AG08396 (cell line): ENCODE measurements at places on chromosomes 6 and 20.

GRCh38 chr6:126033696-126034095 lies 47.4 kb downstream of the TRMT11 start:
- peak; percentile 62 for DNase-seq

DNA sequence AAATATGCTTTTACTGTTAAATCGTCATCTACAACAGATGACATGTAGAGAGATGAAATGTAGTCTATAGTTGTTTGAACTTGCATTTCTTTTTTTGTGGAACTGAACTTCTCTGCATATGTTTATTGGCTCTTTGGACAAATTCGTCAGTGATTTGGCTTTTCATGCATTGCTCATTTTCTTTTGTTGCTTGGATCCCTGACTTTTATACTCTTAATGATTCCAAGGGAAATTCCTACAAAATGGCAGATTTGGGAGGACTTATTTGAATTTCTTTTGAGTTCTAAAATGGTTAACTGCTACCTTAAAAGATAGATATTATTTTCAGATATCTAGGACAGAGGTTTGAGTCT lies 65.4 kb downstream of the UTRN start:
- DNase-seq = no peak

DNA sequence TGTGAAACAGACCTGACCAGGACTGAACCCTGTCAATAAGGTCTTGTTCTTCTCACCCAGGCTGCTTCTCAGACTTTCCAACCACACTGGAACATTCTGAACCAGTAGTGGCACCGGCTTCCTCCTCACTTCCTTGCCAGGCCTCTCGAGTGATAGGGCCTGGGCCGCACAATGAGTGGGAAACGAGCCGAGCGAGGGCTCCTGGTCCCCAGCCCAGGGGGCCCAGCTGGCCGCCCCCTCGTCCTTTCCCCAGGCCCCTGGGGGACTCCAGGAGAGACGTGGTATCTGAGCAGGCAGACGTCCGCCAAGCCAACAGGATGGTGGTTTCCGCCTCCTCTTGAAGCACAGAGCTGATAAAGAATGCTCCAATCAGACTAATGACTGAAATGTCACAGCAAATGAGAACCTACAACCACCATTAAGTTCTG lies 117.9 kb downstream of the GMDS start:
- DNase-seq = no peak

DNA sequence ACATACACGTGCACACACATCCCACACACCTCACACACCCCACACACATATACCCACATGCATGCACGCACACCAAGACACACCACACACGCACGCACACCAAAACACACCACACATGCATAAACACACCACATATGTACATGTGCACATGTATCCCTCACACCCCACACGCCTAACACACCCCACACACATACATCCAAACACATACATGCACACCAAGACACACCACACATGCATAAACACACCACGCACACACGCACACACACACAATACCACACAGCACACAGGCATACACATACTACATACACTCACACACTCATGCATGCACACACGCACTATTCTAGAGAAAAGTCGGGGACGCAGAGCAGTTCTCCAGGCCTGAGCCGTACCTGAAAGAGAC lies 671.5 kb downstream of the PRKN start:
- no peak for DNase-seq

DNA sequence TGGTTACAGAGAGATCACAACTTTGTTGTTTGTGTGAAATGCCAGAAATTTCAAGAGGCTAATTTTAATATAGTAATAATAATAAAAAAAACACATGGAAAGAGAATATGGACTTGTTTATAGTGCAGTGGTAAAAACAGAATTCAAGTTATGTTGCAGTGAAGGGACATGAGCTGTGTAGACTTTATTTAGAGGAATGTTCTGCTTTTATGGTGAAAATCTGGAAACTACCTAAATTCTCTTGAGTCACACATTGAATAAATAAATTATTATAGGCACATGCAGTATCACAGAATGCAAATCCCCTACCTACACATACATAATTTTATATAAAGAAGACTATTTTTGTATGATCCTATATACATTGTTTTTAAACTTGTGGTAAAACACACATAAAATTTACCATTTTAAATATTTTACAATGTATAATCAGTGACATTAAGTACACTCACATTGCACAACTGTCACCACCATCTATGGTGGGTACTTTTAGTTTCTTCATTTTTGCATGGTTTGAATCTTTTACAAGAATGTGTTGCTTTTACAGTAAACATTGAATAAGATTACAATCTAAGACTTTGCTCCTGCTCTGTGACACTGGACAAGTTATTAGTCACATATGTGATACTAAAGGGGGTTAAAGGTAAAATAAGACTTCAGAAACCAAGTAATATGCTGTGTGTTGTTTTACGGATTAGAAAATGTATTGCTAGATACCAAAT lies 107.4 kb downstream of the B3GAT2 start:
- no peak for DNase-seq

DNA sequence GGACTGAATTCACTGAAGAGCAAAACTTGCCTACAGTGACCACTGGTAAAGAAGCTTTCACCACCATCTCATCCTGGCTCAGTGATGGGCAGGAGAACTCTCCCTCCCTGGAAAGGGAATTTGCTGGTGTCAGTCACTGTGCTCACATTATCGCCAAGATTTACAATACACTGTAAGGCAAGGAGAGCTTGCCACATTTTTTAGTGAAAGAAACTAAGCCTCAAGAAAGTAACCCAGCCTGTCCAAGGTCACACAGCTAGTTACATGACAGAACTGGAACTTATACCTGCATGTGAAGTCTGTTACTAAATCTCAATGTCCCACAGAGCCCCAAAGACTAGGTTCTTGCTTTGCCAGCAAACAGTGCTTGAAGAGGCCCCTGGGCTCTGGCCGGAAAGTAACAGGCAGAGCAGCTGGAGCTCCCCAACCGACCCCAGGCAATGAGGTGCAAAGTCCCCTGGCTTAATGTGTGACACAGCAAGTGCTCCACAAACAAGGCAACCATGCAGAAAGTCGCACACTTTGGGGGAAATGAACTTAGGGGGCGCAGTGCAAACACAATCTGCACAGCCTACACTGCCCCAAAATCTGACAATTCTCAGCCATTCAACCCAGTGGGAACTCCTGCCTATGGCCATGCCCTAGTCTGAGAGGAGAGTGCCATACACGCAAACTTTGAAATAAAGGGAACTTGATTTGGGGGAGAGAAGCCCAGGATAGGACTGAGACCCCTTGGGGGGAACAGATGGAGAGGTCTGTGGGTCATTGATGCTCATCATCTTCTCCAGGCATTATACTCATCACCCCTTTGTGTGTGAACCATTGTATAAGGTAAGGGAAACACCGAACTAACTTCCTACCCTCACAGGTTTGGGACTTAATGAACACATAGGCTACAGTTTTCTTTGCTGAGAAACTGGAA lies 1.9 kb downstream of the BCL2L1 start:
- no peak for DNase-seq

- DNase-seq = no peak
Observed at GRCh38 chr6:119627908-119628669, 278.5 kb upstream of the MAN1A1 start.

DNA sequence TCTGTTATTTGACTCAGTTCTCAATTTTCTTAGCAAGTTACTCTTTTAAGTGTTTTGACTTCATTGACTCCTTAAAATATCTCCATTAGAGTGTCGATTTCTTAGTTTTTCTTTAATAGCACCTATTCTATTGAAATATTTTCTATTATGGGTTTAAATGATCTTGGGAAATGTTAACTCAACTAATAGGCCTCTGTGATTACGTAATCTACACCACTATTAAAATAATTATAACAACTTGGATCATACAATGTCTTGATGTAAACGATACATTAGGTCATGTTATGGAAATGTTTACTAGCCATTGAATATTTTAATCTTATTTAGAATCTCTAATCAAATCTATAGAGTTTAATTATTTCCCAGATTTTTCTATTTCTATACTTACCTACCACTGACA lies 550.0 kb downstream of the EYS start:
- no peak for DNase-seq

- no peak for DNase-seq
Observed at GRCh38 chr6:39565956-39566355, 159.3 kb downstream of the KIF6 start.

DNA sequence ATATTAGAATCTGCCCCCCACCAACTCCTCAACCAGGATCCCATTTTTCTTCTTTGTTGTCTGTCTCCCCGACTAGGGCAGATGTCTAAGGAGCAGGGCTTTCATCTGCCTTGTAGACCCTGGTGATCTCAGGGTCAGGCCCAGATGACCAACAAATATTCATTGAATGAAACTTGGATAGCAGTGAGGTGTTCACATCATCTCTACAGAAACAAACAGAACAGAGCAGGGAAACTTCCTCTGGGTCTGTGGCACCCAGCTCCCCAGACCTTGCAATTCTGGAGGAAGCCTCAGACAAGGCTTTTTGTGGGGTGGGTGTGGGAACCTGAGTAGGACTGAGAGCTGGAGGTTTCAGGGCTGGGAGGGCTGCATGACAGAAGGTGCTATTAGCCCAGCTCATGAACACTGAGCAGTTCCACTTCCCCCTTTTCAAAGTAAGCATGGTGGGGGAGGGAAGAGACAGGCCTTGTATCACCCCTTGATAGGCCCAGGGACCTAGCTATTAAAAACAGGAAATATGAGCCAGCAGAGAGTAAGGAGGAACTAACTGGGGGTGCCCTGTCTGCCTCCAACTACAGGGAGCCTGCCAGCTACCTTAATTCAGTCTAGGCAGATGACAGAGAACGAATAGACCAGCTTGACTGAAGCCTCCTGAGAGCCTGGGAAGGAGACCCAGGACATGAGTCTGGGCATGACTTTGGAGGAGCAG lies 37.3 kb upstream of the TOP1 start:
- DNase-seq = no peak

- DNase-seq = no peak
Observed at GRCh38 chr20:36629719-36630681, 16.0 kb downstream of the SLA2 start.

DNA sequence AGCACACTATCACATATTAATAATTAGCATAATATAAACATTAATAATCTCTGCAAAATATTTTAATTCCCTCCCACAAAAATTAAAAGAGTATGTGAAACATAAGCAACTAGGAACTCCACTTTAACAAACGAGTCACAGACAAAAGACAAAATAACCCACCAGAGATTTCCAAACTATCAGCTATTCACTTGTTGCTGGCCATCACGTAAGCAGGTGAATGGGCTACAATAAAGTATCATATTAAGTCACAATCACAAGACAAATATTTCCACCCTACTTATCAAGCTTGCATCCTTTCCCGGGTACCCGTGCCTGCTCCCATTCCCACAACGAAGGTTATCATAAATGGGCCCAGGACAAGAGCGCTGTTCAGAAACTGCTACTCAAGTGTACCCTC lies 2.5 kb downstream of the HDAC2 start:
- no peak for DNase-seq

DNA sequence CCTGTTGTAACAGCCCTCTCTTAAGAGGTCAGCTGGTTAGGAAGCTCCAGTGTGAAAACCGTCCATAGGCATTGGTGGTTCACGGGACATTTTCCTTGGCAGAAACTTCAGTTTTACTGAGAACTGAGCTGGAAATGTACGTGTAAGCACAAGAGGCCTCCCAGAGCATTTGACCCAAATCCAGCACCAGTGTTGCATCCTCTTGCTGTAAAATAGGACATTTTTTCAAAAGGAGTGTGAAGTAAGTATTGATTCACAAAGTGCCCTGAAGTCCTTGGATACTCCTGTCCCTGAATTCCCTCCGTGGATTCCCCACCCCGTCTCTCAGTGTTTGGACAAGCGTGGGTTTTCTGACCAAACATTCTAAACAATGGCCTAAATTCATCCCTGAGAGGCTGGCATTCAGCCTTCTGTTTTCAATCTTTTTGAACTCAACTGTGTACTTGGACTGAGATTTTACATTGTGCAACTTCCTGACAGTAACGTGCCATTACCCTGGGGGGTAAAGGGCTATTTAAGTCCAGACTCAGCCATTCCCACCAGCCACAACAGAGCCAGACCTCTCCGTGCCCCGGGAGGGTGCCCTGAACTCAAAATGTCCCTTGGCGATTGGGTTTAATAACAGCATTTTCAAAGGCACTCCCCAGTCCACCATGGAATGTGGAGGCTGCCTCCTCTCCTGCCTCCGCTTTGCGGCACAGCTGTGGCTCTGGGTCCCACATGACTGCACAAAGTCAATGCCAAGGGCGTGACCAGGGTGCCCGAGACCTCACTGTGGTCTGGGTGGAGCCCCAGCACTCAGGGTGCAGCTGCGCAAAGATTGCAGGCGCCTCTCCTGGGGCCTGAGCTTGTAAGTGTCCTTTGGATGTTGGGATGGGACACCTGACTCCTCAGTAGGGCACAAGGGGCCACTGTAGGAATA lies 92.7 kb upstream of the AFDN start:
- no peak for DNase-seq

DNA sequence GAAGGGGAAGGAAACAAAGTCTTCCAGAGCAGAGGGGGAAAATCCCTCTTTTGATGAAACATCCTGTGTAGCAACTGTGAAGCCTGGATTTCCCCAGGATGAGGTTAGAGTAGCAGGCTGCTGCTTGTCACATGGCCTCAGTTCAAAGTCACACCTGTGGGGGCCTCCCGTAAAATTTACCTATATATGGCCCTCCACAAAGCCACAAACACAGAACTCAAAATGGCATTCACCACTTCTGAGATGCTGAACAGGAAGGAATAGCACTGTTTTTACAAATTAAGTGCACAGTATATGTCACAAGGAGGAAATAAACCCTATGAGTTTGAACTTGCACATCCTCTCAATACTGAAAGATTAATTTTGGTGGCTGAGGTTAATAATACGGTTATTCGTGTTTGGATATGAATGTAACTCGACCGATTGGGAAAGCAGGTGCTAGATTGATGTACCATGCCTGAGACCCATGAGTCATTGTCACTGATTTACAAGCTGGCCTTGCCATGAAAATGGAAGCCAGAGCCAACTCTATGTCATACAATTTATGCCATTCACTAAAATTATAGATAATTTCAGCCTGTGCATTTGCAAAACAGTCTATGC lies 70.6 kb downstream of the SGK1 start:
- no peak for DNase-seq

GRCh38 chr6:144624716-144625115 lies 339.6 kb downstream of the UTRN start:
- DNase-seq = no peak

GRCh38 chr6:90285042-90285481 lies 11.6 kb downstream of the BACH2 start:
- DNase-seq = no peak

DNA sequence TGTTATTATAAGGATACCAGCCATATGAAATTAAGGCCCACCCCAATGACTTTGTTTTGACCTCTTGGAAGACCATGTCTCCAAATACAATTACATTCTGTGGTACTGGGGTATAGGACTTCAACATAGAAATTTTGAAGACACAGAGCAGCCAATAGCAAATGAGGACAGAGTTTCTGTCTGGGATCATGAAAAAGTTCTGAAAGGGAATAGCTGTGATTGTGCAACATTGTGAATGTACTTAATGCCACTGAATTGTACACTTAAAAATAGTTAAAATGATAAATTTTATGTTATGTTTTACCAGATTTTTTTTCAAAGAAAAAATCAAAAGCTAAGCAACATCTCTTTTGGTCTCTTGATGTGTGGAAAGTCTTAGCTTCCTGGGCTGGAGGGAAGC lies 27.0 kb upstream of the AGPAT4 start:
- DNase-seq = no peak

GRCh38 chr6:99216959-99217358 lies 132.5 kb downstream of the FAXC start:
- DNase-seq = no peak

GRCh38 chr6:117008618-117009017 lies 131.6 kb downstream of the RFX6 start:
- no peak for DNase-seq
